ENCODE measurements at places on chromosomes 11 and 22. TPM values are rescaled to one million over a fixed set of nuclear protein-coding genes. Genes with fewer than 3 reads are reported as not detected.

RTN4R gene
- 0.11 TPM for total RNA-seq

OR10A2 gene
- not detected for total RNA-seq

IGF2 gene
- 138 TPM for total RNA-seq

UBE4A gene
- 32.7 TPM for total RNA-seq

GGTLC3 gene
- not detected for total RNA-seq

RFPL2 gene
- total RNA-seq = not detected

Measured in HepG2 (cell line).